Esophagus squamous epithelium (tissue), 5 donors: ENCODE measurements at places on chromosomes 13 and 19.

GRCh38 chr19:46600384-46601317 is 479 bp upstream of the CALM3 start:
- peak; percentile 89 for DNase-seq

DNA sequence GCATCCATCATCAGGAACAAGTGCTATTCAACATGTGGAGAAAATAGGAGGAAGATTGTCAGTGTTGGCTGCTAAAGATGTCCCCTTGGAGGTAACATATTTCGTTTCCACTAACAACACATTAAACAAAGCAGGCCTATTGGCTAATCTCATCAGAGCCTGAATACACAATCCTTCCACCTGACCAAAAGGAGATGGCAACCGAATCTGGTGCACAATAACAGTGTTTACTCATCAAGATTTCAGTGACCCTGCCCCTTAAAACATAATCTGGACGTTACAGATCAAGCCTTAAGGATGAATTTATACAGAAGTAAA is 582.5 kb downstream of the EFNB2 start:
- DNase-seq: no peak

DNA sequence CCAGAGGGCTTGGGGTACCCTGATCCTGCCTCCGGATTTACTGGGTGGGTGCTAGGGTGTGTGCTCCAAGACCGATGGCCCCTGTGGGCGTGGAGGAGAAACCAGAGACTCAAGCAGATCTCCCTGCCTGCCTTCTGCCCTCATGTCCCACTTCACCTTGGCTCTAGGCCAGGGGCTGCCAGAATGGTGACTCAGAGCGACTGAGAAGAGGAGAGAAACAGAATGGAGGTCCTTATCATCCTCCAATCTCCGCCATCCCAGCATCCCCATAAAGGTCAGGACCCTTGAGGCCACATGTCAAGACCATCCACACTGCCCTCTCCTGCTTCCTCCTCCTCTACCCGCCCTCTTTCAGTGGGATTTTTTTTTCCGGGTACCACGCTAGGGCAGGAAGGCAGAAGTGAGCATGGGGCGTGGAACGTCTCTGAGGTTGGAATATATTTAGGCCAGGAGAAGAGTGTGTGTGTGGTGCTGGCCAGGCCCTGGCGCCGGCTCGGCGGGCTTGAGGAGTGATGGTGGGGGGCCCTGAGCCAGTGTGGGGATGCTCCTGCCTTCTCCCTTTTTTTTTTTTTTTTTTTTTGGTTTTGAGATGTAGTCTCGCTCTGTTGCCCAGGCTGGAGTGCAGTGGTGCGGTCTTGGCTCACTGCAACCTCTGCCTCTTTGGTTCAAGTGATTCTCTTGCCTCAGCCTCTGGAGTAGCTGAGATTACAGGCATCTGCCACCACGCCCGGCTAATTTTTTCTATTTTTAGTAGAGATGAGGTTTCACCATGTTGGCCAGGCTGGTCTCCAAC is 22.3 kb downstream of the IER2 start:
- no peak for DNase-seq

GRCh38 chr19:42412661-42413076 is 14.5 kb downstream of the LIPE start:
- no peak for DNase-seq

DNA sequence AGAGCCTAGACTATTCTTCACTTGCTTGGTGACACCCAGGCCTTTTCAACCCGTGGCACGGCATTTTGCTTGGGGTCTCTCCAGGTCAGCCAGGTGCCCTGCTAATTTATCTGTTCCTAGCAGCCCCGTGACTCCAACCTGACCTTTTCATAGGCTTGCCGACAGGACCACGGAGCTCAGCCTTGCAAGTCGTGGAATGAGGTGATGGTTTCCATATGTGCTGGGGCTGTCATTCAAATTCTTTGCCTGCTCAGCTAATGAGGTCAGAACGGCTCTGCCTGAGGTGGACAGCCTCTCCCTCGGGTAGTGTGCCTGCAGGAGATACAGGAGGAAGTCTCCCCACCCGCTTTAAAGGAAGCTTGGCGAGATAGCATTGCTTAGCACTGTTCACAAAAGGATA is 61.0 kb downstream of the SHISA2 start:
- DNase-seq: no peak

GRCh38 chr13:45456196-45456972 is 8.4 kb upstream of the COG3 start:
- no peak for DNase-seq

GRCh38 chr19:11963566-11964355 is 1.1 kb upstream of the ZNF763 start:
- DNase-seq: no peak

- no peak for DNase-seq
Observed at GRCh38 chr13:106344342-106344741, 191.1 kb downstream of the EFNB2 start.

GRCh38 chr13:93407551-93407950 is 180.9 kb downstream of the GPC6 start:
- no peak for DNase-seq

GRCh38 chr13:59721926-59722910 is 441.5 kb downstream of the DIAPH3 start:
- DNase-seq: no peak

- DNase-seq: no peak
Observed at GRCh38 chr19:46474211-46474610, 2.8 kb upstream of the PNMA8A start.

GRCh38 chr13:44273991-44274770 is 99.4 kb upstream of the SERP2 start:
- DNase-seq: no peak

DNA sequence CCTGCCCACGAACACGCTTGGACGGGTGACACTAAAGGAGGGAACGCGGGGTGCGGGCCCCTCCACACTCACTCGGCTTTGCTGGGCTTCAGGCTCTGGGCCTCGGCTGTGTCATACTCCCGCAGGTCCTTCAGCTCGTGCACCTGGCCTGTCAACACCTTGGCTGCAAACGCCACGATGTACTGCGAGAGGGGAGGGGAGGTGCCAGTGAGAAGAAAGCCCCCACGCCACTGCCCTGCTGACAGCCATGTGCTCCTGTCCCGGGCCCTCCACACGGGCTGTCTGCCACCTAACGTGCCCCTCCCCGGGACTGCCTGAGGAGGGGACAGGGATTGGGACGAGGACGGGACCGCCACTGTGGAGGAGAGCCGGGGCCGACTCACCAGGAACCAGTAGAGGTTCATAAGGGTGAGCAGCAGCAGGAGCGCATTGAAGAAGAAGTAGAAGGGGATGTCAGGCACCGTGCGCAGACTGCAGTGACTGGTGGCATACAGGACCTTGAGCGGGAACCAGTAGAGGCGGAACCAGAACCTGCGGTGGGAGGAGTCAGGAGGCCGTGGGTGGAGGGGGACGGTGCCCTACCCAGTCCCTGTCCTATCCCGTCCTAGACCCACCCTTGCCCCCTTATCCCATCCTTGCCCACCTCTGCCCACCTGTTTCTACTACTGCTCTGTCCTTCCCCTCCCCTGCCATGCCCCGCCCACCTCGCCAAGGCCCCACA is 16.9 kb downstream of the CERS1 start:
- no peak for DNase-seq

DNA sequence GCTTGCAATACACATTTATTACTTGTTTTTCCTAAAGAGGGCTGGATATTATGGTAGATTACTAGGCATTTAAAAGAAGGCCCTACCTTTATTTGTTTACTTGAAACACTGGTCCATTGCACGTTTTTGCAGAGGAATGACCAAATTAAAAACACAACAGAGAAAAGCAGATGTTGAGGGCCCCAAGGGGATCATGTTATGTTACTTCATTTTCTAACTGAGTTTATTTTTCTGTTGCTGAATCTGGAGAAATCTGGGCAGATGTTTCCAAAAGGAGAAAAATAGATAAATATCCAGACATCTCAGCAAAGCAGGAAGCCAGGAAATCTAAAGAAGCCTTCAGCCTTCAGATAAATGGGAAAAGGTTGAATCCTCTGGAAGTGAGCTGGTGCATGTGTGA is 353.0 kb downstream of the NDFIP2 start:
- no peak for DNase-seq

DNA sequence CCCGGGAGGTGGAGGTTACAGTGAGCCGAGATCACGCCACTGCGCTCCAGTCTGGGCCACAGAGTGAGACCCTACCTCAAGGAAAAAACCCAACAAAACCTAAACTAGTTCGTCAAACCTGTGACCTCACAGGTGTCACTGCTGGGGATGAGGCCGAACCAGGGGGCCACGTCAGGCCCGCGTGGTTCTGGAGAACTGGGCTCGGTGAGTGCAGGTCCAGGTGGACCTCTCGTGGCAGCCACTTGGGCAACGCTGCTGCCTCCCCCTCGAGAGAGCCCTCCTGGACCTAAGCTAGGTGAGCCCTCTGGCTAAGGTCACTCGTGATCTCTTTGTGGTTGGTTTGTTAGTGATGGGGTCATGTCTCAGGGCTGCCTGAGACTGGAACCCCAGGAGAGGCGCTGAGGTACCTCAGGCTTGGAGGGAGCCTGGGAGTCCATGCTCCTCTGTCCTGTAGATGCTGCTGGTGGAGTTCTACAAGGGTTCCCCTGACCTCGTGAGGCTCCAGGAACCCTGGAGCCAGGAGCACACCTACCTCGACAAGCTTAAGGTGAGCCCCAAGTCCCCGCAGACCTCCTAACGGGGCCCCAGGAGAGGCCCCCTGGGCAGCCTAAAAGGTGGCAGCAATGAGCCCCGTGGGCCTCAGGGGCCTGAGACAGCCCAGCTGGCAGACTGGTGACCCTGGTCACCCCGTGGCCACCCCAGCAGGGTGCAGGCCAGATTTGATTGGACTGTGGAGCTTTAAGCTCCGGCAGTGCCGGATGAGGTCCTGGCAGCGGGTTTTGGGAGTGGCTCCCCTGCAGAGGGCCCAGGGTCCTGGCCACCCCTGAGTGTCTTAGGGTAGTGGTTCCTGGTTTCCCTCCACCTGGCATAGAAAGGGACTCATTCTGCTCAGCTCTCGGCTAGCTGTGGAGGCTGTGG is 15.6 kb downstream of the MPND start:
- no peak for DNase-seq

- no peak for DNase-seq
Observed at GRCh38 chr19:11018179-11018578, 57.3 kb downstream of the SMARCA4 start.

DNA sequence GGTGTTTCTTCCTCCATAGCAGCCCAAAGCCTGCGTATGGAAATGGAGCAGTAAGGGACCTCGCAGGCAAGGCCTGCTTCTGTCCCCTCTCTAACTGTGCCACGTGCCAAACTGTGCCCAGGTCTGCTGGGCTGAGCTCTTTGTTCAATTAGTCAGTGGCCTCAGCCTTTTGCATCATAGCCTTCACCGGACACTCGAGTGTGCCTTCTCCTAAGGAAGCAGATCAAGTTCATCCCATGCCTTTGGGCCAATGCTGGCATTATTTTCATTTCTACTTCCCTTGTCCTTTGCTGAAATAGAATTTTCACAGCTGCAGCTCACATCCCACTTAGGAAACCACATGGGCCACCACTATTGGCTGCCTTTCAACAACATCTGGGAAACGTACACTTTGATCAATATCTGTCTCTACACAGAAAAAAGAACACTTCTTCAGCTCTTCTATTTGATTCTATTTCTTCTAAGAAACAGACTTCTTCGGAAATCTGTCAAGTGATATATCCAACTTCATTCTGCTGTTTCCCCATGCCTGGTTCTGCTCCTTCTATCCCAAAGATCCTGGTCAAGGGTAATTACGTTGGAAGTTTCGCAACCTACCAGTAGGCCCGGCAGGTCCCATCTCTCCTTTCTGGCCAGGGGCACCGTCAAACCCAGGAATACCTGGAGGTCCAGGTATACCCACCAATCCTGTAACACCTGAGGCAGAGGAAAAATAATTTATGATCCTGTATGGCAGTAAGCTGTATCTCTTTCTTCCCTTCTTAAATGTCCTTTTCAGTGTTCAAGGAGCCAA is 143.9 kb downstream of the COL4A1 start:
- DNase-seq: no peak

- no peak for DNase-seq
Observed at GRCh38 chr19:47609906-47610894, 1.3 kb downstream of the BICRA start.

DNA sequence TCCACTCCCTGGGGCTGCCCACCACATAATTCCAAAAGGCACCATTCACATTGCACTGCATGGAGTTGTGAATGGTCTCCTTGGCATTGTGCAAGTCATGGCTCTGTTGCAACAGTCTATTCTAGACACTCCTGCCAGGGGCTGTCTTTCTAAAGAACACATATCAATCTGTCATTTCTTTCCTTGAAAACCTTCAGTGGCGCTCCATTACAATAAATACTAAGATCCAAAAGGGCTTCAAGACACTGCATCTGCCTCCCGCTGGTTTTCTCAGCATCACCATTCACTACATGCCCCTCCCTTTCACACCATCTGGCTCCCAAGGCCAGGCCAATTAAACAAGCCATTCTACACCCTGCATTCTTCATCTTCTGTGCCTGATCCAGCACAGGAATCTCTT is 32.2 kb upstream of the TM9SF2 start:
- no peak for DNase-seq

GRCh38 chr19:17944301-17944700 is 11.5 kb downstream of the CCDC124 start:
- DNase-seq: no peak

DNA sequence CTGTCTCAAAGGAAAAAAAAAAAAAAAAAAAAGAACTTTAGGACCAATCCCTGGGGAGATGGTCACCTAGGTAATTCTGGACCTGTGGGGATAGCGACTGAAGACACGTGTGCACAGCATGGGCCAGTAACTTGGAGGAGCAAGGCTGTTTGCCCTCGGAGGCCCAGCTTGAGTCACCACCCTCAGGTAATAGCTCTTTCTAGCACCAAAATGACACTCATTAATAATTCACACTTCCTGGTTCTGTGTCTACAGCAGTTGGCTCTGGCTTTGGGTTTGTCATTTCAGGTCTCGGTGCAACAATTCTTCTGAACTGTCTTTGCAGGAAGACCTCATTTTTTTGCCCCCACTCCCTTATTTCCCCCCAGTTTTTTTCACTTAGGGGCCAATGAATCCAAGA is 3.9 kb upstream of the ATP11A start:
- DNase-seq: no peak

DNA sequence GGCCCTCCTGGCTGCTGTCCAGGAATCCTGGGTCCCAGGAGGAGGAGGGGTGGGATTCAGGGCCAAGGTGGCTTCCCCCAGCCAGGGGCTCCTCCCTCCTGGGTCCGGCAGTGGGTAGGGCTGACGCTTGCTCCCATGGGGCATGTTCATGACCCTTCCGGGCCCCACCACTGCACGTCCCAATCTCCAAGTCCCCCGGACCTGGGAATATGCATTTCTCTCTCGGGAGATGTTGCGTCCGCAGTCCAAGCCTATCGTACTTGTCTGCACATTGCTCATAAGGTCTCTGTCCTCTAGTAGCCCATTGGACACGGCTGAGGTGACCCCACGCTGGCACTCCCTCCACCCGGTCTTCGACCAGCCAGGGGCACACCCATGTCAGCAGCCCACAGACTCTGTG is 192.3 kb downstream of the TEX29 start:
- no peak for DNase-seq
